ENCODE measurements at places on chromosomes 6 and 20. TPM values are rescaled to one million over a fixed set of nuclear protein-coding genes. Genes with fewer than 3 reads are reported as not detected.

The TRDN gene
- not detected for total RNA-seq

The TLDC2 gene
- total RNA-seq, result not detected

The C6orf141 gene
- 0.43 TPM for total RNA-seq

The SIM1 gene
- total RNA-seq, result not detected

The MUC21 gene
- total RNA-seq, result not detected

The LST1 gene
- total RNA-seq, result 43.6 TPM

The SRSF12 gene
- total RNA-seq, result 1.1 TPM

The DLL1 gene
- total RNA-seq, result 1.9 TPM

Data from activated CD8-positive, alpha-beta T cell treated with anti-CD3 and anti-CD28 coated beads for 36 hours (primary cell).